ENCODE measurements at places on chromosomes 16 and 17.

GRCh38 chr16:1635070-1635469 is 22.9 kb downstream of the CRAMP1 start:
- no peak for DNase-seq

DNA sequence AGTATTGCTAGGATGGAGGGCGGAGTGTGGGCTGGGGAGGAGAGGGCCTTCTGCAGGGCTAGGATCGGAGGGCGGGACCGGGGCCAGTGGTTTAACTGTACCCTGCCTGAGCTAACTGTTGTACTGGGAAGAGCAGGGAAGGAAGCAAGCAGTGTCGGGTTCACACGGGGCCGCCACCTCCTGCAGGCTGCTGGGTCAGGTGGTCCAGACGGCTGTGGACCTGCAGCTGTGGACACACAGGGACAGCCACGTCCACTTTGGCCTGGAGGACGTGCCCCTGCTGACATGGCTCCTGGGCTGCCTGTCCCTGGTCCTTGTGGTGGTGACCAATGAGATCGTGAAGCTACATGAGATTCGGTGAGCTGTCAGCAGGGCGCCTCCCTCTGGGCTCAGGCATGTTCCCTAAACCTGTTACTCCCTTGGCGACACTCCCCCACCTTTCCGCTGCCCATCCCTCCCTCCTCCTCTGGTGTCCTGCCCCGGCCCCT is 16.6 kb downstream of the CASKIN2 start:
- no peak for DNase-seq

DNA sequence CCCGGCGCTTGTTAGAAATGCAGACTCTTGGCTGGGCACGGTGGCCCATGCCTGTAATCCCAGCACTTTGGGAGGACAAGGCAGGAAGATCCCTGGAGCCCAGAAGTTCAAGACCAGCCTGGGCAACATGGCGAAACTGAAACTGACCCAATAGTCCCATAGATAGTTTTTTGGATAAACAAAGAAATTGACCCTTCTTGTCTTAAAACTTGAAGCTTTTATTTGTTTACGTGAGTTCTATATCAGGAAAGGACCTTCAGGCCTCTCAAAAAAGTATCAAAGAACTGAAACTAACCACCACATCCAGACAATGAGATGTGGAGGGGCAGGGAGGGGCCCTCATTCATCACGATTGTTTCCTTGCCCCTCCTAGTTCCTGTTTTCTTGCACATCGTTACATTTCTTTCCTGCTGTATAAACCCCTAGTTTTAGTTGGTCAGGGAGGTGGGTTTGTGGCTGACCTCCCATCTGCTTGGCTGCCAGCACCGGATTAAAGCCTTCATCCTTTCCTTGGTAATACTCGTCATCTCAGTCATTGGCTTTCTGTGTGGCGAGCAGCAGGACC is 29.9 kb upstream of the PRM1 start:
- DNase-seq, result no peak

- no peak for DNase-seq
Observed at GRCh38 chr16:86631444-86631843, 53.1 kb downstream of the FOXL1 start.

DNA sequence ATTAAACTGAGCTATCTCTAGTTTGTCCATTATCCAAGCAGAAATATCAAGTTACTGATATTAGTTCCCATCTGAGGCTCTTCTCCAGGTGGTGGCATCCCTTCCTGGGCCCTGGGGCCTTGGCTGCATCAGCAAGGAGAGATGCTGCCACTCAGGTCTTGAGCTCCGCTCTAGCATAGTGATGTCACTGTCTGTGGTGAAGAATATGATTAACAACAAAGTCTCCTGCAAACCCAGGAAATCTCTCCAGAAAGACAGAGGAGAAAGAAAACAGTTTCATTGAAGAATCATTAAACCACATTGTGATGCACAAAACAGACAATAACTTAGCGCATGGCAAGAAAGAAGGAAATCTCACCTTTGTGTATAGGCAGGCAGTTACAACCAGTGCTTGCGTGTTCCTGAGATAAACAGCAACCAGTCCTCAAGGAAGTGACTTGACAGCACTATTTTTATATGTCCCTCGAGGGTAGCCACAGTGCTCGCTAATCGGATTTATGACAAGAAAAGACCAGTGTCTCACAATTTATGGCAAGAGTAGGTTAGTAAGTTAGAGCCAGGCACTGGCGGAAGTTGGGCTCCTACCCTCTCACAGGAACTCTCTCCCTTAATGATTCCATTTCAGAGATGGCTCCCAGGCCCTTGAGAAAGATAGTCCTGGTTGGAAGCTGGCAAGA is 151.1 kb downstream of the AHSP start:
- DNase-seq, result no peak

DNA sequence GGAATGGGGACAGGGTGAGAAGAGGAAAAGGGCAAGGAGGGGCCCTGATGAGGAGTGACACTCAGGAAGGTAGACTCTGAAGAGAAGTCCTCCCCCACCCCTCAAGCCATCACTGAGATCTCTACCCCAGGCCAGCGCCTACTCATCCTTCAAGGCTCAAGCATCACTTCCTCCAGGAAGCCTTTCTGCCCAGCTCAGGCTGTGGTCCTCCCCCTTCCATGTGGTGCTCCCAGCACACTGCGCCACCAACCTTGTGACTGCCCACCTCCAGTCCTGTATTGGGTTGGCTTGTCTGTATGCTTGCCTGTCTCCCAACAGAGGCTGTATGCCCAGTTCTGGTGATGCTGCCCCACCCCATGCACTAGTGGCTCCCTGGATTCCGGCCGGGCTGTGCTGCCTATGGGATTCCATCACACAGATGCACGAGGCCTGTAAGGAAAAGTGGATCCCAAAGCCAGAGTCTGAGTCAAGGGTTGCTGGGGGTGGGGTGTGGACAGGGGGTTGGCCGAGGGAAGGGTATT is 19.8 kb upstream of the ZFP90 start:
- no peak for DNase-seq

GRCh38 chr16:84380405-84380804 is 12.1 kb downstream of the ATP2C2 start:
- DNase-seq, result no peak

- no peak for DNase-seq
Observed at GRCh38 chr17:81925860-81926450, 1.6 kb downstream of the MAFG start.

DNA sequence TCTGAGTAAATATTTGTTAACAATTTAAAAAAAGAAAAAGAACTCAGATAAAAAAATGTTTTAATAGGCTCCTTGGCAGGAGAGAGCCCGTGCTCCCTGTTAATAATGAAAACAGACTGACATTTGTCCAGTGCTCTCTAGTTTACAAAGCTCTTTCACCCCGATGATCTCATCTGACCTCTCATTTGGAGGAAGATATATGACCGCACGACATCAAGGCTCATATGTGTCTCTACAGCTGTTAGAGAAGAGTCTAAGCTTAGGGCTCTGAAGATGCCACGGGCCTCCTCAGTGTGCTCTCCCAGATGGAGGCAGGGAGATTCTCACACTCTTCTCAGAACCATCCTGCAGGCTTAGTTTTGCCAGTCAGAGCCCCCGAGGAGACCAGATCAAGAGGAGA is 280.8 kb upstream of the IRX5 start:
- no peak for DNase-seq

- DNase-seq, result no peak
Observed at GRCh38 chr17:36509272-36509985, 22.9 kb downstream of the ZNHIT3 start.

GRCh38 chr17:47279062-47279801 is 25.6 kb downstream of the ITGB3 start:
- DNase-seq, result no peak

DNA sequence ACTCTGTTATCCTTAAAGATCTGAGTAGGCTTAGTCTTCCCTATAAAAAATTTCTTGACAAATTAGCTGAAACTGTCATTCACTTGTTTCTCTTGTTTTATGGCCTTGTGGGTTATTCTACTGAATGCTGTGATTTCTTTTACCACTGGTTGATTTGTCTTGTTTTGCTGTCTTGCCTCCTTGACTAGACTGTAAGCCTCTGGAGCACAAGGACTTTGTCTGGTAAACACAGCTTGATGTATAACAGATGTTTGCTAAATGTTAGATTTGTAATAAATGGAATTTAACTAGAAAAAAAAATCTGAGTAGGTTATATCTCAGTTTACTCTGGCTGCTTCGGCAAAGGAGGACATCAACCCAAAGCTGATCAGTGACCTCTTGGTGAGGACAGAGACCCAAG is 21.6 kb downstream of the VAC14 start:
- no peak for DNase-seq

DNA sequence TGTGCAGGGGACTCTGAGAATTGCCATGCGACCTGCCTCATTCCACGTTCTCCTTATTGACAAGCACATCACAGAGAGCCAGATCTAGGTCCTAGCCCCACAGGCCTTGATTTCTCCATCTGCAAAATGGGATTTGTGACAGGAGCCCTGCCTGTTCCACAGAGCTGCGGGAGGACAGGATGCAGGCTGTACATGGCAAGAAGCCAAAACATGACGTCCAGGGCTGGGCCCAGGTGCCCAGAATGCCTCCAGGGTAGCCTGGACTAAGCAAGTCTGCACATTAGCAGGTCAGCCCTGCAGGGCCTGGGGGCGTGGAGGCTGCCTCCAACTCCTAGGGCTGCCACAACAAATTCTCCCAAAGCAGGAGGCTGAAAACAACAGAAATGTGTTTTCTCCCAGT is 235.7 kb upstream of the SDK2 start:
- DNase-seq, result no peak

GRCh38 chr17:77856551-77857305 is 101.8 kb upstream of the TNRC6C start:
- no peak for DNase-seq

GRCh38 chr17:62172492-62173291 is 107.6 kb upstream of the MED13 start:
- no peak for DNase-seq

DNA sequence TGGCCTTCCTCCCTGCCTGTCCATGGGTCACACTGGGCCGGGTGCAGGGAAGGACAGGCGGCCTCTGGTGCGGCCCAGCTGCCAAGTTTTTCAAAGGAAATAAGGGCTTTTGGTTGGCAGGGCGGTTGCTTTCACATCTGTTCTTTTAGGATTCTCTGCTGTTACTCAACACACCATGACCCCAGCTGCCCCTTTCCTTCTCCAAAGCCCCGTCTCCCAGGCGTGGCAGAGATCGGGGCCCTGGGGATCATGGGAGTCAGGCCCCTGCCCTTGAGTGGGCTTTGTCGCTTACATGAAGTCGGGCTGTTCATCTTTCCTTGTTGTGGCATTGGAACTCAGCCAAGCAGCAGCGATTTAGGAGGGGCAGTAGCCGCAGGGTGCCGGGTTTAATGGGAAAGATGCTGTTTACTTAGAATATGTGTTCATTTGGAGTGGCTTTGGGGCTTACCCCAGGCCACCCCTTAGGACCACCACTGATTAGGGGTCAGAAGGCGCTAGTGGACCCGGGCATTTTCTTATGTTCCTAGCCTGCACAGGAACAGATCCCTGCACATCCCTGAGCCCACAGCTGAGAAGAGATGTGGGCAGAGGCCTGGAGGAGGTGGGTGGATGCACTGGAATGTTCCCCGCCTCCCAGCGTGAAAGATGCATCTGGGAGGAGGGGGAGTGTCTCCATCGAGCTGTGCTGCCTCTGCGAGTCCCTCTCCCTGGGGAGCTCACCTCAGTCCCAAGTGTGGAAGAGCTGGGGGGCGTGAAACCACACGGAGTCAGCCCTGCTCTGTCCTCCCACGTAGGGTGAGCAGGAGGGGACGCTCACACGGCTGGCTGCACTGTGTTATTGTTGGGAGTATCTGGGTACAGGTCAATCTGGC is 6.8 kb upstream of the ADCY7 start:
- DNase-seq, result no peak

GRCh38 chr16:75908331-75909117 is 182.2 kb upstream of the CPHXL start:
- DNase-seq, result no peak

DNA sequence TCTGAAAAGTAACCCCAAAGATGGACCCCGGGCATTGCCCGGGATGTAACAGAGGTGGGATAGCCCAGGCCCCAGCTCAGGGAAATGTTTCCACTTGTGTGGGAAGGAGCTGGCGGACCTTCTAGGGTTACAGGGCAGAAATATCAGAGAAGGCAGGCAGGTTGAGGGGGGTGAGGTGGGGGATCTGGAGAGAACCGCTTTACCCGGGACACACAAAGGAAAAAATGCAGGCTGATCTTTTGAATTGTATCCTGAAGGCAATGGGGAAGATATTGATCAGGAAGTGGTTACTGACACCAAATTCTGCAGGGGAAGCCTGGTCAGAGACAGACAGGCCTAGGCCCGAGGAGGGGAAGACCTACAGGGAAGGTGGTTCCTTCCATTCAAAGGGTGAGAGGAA is 3.5 kb downstream of the SLC47A1 start:
- DNase-seq, result no peak

- no peak for DNase-seq
Observed at GRCh38 chr17:4407216-4407615, 26.5 kb upstream of the SPNS3 start.

DNA sequence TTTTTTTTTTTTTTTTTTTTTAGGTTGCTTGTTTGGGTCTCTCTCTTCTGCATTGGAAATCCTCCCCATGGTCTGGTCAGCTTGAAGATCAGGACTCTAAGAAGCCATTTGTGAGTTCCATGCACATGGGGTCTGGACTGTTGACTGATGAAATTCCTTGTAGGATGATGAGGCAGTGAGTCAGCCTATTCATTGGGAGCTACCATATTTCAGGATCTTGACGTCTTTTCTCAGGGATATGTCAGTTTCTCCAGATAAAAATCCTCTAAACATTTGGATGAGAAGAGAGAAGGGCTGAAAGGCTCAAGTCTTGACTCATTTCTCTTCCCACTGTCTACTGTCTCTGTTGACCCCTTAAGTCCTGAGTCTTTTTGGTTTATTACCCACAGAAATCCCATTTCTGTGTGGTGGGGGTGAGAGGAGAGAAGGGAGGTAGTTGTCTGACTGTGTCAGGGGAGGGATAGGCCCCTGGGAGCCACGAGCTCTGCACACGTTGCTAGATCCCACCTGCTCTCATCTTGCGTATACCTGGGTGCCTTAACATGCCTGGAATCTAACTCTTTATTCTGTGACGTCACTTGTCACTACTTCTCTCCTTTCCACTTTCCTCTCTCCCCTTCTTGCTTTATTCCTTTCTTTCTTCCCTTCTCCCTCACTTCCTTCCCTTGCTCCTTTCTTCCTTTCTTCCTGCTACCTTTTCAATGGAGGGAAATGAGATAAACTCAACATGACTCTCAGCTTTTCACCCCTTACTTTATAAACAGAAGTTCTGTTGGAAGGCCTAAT is 333.1 kb upstream of the XYLT1 start:
- no peak for DNase-seq
